Suprapubic skin (tissue), 4 donors: ENCODE measurements at places on chromosomes 5 and 9. TPM values are rescaled to one million over a fixed set of nuclear protein-coding genes. Genes with fewer than 3 reads are reported as not detected.

The ZNF618 gene
- 4.8 TPM for total RNA-seq

The PROB1 gene
- total RNA-seq = 0.40 TPM

The PHF24 gene
- total RNA-seq = 1.4 TPM

The ZBED3 gene
- 2.2 TPM for total RNA-seq

The RASEF gene
- total RNA-seq = 3.9 TPM

The PRRT1B gene
- not detected for total RNA-seq

The PHYHD1 gene
- 39.1 TPM for total RNA-seq

The OR2Y1 gene
- total RNA-seq = not detected

The IL5 gene
- not detected for total RNA-seq

The SPINK7 gene
- total RNA-seq = not detected

The ARSI gene
- 4.5 TPM for total RNA-seq

The GADD45G gene
- 6.2 TPM for total RNA-seq

The HMGCR gene
- 292 TPM for total RNA-seq

The INSL4 gene
- not detected for total RNA-seq

The RGS7BP gene
- 0.55 TPM for total RNA-seq

The SV2C gene
- 0.30 TPM for total RNA-seq

The TTC39B gene
- 55.3 TPM for total RNA-seq

The SPATA31C1 gene
- not detected for total RNA-seq

The MYMK gene
- total RNA-seq = not detected

The CCDC192 gene
- not detected for total RNA-seq

The SPINK5 gene
- 172 TPM for total RNA-seq

The NR2F1-AS1 gene
- 1.1 TPM for total RNA-seq

The DIPK1B gene
- total RNA-seq = 3.8 TPM

The OR1Q1 gene
- total RNA-seq = not detected

The TAF11L10 gene
- not detected for total RNA-seq

The FAM151B gene
- total RNA-seq = 2.4 TPM

The ZNF367 gene
- 7.0 TPM for total RNA-seq

The CARTPT gene
- not detected for total RNA-seq

The PPP3R2 gene
- total RNA-seq = not detected

The ANKRD33B gene
- 16.7 TPM for total RNA-seq

The GABRA6 gene
- not detected for total RNA-seq

The ACTBL2 gene
- 1.0 TPM for total RNA-seq

The DNAH5 gene
- total RNA-seq = 0.13 TPM

The LCN15 gene
- 0.21 TPM for total RNA-seq

The CDKN2A gene
- not detected for total RNA-seq

The ADAMTS2 gene
- total RNA-seq = 3.1 TPM

The ADAMTS16 gene
- total RNA-seq = 0.64 TPM

The NDUFS6 gene
- total RNA-seq = 62.8 TPM

The ANKRD18A gene
- 3.1 TPM for total RNA-seq

The ARHGEF39 gene
- total RNA-seq = 11.3 TPM

The OR1J2 gene
- not detected for total RNA-seq

The SLC34A3 gene
- 0.34 TPM for total RNA-seq
